ENCODE measurements at places on chromosomes 1 and 21.

- DNase-seq: no peak
Measured at GRCh38 chr1:145906954-145907753, 2.7 kb downstream of the ITGA10 start.

DNA sequence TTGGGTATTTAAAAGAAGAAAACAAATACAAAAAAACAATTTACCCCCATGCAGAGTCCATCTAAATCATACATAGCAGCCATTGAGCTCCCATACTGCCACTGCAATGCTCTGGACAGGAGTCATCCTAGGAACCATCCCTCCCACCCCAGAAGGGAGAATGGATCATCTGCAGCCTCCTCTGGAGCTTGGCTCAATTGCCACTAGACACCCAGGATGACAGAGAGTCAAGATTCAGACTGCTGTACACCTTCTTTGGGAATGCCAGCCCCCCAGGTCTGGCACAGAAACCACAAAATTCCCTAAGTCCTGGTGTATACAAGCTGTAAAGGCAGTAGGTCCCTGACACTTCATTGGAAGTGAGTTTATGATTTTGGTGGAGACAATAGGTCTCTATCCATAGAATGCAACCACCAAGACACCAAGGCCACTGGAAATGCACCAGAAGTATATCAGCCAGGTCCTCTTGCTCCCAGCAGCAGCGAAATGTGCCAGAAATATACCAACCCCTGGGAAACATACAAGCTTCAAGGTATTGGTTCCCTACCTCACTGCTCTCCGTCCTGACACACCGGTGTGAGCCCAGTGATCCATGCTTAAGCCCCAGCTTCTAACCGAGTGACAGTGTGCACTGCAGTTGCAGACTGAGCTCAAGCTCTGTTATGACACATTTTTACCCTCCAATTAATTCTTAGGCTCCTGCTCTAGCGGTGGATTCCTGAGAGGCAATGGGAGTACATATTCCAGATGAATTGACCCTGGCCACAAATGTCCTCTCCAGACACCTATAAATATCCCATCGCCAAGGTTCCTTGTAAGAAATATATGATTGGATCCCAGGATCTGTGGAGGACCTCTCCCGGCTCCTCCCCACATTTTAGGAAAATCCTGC lies 4.4 kb downstream of the TAL1 start:
- DNase-seq: no peak

DNA sequence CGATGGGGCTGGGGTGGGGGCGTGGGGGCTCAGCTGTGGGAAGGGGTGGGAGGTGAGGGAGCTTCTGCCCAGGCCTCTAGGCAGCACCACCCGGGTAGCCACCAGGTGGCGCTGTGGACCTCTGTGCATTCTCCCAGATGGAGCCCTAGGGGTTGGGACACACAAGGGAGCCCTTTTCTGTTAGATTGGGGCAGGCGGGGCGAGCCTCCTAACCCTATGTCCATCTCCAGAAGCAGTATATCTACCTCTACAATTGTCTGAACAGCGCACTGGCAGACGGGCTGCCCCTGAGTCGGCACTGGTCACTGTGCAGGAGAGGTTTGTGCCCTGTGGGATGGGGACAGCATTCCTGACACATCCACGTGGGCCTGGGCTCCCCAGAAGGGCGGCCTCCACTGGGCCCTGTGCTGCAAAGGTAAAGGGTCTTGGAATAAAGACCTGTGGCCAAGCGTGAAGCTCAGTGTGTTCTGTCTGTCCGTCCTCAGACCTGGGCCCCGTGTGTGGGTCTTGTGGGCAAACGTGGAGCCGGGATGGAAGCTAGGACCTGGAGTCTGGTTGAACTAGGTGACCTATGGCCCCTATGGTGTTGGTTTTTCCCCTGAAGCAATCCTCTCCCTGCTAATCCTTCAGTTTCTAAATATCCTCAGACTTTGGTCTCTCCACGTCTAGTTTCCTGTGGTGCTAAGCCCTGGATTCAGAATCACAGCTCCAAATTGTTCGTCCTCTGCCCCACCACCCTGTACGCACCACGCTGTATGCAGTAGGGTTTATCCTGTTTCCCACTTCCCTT lies 4.4 kb upstream of the LGR6 start:
- no peak for DNase-seq

DNA sequence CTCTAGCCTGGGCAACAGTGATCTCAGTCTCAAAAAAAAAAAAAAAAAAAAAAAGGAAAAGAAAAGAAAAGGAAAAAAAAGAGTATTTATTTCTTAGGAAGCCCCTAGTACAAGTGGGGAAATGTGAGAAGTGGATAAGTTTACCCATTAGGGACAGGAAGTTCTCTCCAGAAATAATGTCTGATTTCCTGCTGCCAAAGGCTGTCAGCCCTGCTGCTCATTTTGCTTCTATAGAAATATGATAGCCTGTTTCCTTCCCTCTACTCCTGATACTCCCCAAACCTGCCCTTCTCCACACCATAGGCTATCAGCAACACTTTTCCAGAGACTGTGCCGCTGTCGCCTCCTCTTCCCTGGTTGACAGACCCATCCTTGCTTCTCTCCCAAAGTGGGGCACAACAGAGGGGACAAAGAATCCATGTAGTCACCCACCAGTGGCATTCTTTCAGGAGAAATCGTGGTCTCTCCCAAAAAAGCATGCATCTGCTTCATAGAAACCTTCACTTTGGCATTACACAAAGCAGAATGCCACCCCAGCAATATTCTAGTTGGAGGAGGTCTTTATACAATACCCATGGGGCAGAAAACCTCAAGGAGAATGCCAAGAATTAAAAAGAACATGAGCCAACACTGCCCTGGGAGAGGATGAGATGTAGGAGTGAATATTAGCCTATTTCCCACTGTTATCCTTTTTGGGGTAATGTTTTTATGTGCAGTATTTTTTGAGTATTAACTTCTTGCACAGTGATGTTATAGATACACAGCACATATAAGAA lies 166.3 kb upstream of the NR5A2 start:
- no peak for DNase-seq

All from HS-27A (cell line).